Effector CD4-positive, alpha-beta T cell (primary cell): ENCODE measurements at places on chromosomes 1 and 21.

GRCh38 chr1:172980456-172980855, 70.3 kb downstream of the TNFSF18 start:
- DNase-seq, result no peak

DNA sequence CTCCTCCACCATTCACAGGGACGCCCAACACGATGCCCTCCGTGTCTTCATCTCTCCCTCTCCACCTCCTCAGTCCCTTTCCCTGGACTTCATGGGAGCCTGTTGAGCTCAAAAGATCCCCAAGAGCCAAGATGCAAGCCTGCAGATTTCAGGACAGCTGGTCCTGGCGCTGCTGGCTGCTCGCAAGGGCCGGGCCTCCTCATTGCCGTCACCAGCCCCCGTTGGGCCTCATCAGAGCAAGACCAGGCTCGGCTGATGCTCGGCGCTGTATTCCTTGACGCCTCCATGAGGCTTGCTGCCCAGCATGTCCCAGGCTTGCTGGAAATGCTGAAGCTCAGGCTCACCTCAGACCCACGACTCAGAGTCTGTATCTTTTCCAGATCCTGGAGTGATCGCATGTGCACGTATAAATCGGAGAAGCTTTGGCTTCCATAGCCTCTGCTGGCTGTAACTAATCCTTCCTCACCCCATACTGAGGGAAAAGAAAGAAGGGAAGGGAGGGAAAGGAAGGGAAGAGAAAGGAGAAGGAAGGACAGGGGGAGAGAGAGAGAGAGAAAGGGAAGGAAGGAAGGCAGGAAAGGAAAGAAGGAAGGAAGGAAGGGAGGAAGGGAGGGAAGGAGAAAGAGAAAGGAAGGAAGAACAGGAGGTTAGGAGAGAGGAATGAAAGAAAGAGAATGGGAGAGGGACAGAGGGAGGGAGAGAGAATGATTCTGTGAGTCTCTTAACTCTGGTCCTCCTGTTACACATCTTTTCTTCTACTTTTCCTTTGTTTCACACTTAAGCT, 94.6 kb downstream of the KCNJ15 start:
- DNase-seq, result no peak

DNA sequence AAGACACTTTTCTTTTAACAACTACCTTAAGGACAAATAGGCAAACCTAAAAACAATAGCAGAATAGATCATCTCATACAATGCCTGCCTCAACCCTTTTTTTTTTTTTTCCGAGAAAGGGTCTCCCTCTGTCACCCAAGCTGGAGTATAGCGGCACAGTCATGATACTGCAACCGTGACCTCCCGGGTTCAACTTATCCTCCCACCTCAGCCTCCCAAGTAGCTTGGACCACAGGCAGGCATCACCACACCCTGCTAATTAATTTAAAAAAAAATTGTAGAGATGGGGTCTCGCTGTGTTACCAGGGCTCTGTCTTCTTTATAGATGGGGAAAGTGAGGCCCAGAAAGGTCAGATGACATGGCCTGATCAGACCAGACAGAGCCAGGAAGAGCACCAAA, 7.9 kb downstream of the SH3BGRL3 start:
- no peak for DNase-seq

- DNase-seq, result no peak
Observed at GRCh38 chr21:19322360-19322759, 918.8 kb upstream of the TMPRSS15 start.

GRCh38 chr1:108107658-108108057, 92.5 kb downstream of the SLC25A24 start:
- DNase-seq, result no peak

DNA sequence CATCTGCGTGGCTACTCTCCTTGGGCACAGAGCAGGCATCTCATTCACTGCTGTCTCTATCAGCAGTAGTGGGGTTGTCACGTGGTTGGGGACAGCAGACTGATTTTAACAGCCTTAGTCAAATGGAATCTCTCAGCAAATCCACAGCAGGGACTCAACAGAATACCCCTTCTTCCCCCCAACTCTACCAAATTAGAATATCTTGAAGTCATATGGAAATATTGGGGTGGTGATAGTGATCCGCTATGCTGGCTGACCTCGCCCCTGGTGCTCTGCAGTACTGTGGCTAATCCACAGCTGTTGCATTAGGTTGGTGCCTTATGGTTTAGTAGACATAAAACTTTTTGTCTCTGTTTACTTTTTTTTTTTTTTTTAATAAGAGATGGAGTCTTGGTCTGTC, 23.9 kb downstream of the HHAT start:
- DNase-seq, result no peak

DNA sequence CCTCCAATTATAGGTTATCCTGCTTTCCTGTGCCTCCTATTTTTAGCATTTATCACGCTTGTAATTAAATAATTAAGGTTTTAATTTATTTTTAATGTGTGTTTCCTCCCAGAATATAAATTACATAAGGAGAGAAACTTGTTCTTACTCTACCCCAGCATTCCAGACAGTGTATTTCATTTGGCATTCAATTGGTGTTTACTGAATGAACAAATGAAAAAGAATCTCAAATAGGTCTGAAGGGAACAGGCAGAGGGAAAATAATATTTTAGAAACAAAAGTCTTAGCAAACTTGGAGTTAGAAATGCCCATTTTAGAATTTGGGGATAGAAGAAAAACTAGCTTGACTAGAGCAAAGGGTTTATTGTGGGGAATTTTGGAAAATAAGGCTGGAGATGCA, 9.9 kb upstream of the RSRP1 start:
- no peak for DNase-seq

GRCh38 chr1:9654834-9655723, 3.5 kb downstream of the PIK3CD start:
- peak; percentile 38 for DNase-seq

- DNase-seq, result no peak
Observed at GRCh38 chr1:203197625-203198024, 11.1 kb upstream of the CHI3L1 start.

GRCh38 chr1:10170239-10170574, 40.2 kb upstream of the KIF1B start:
- DNase-seq, result no peak

- no peak for DNase-seq
Observed at GRCh38 chr1:74570797-74571492, 58.5 kb upstream of the LRRC53 start.

GRCh38 chr1:211583011-211583992, 4.3 kb upstream of the SLC30A1 start:
- DNase-seq, result no peak

DNA sequence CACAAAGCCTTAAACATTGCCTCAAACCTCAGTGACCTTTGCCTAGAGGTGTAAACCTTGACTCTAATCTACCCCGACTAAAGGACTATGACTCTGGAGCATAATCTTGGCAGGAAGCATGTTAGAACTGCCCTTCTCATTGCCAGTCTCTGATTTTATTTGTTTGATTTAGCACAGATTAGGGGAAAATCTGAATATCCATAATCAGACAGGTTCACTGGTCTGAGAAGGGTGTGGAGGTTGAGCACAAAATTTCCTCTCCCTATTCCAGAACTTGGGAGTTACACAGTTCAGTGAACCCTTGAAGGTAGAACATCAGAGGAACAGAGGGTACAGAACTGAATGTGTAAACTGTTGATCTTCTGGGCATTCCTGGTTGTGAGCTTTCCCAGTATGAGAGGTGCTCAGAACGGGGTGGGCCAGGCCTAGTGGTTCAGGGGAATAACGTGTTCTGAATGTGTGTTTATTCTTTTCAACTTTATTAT, 8.3 kb upstream of the PSMB4 start:
- no peak for DNase-seq

GRCh38 chr1:212323066-212323465, 37.9 kb downstream of the PPP2R5A start:
- DNase-seq, result no peak

DNA sequence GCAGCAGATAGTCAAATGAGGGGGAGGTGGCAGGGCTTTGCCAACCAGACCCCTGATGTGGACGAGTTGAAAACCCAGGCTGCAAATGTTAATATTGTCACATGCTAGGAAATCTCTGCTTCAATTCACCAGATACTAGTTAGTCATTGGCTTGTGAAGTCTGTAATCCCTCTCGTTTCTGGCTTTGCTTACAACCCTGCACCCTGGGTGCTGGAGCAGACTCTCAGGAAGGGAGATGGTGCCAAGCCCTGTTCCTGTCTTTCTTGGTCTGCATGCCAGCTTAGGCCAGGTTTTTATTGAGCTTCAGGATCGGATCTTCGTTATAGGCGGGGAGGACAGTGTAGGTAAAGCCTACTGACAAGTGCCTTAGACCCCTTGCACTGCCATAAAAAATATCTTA, 53.3 kb downstream of the MDM4 start:
- DNase-seq, result no peak

DNA sequence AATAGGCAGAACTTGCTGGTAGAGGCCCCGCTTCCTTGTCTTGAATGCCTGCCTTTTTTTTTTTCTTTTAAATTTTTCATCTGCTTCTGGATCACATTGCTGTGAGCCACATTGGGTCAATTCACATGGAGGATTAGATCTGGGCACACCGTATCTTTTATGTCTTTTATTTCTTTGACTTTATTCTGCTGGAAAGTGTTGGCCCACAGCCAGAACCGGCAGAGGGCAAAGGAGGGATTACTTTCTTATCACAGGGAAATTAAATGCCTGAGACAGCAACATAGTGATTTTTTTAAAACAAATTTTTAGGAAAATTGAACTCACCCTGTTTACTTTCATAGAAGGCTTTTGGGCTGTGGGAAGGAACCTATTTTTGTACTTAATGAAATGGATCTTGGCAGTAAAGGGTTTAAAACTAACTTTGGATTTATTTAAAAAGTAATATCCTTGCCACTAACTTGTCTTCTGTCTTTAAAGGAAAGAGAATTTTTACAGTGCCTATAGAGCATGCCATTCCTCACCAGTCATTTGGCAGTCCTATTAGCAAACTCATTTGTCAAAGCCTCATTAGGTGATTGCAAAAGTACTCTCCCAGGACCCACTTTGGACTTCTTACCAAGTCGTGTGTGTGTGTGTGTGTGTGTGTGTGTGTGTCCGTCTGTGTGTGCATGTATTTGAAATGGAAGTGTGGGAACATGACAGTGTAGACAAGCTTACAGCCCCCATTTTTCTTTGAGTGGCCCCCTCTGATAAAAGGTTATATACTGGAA, 68.4 kb downstream of the ST6GALNAC3 start:
- no peak for DNase-seq

GRCh38 chr1:213247038-213247437, 196.0 kb downstream of the RPS6KC1 start:
- DNase-seq, result no peak

DNA sequence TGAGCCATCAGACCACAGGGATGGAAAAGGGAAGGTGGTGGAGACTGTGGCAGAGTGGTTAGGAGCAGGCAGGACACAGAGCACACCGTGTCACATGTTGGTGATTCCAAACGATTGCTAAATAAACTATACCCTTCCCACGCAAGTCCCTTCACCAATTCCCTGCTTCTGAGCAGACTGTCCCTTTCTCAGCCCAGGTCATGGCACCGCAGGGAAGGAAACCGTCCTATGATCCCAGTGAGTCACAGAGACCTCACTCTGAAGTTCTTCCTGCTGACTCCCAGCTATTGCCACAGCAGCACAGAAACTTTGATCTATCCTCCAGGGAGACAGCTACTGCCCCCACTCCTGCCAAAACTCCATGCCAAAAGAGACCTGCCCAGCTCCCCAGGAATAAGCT, 19.2 kb downstream of the RIMS3 start:
- DNase-seq, result no peak

- no peak for DNase-seq
Observed at GRCh38 chr1:241157435-241157834, 199.6 kb downstream of the RGS7 start.

DNA sequence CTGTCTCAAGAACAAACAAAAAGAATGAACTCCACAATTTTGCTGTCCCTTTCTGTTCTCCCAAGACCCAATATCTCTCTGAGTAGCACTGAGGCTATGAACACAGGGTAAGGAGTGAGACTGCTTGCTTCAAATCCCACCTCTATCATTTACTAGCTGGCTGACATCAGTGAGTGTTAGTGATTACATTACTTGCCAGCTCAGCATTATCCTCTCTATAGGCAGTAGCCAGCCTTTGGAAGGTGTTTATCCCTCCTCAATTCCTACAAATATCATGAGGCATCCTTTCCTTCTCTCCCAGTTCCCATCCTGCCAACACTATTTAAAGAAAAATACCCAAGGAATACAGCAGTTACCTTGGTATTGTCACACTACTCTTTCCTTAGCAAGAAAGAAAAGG, 3.0 kb downstream of the PIK3C2B start:
- no peak for DNase-seq

- DNase-seq, result no peak
Observed at GRCh38 chr1:116393792-116394191, 20.7 kb downstream of the ATP1A1 start.

GRCh38 chr1:248810727-248811513, 14.8 kb downstream of the SH3BP5L start:
- no peak for DNase-seq

DNA sequence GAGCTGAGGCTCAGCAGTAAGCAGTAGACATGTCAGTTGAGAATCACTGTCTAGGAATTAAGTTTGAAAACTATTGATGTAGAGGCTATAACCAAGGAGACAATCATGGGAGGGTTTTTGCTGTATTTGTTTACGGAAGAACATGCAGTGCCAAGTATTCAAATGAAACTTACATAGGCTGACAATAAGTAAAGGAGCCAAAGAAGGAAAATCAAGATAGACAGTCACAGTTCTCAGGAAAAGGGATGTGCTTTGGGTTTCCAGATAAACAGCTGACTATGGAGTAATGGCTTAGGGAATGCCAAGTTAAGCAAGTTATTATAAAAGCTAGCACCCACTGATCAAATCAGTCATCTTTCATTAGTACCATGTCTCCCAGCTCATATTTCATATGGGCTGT, 21.5 kb downstream of the GNG12 start:
- no peak for DNase-seq

- DNase-seq, result no peak
Observed at GRCh38 chr1:112505400-112505785, 3.4 kb upstream of the WNT2B start.

- DNase-seq, result no peak
Observed at GRCh38 chr1:34066981-34067603, 97.9 kb downstream of the CSMD2 start.

GRCh38 chr21:45572783-45573451, 30.7 kb upstream of the SLC19A1 start:
- DNase-seq, result no peak

GRCh38 chr1:24119859-24120756, 8.2 kb upstream of the MYOM3 start:
- DNase-seq, result no peak
